ENCODE measurements at places on chromosomes 7 and 10.

DNA sequence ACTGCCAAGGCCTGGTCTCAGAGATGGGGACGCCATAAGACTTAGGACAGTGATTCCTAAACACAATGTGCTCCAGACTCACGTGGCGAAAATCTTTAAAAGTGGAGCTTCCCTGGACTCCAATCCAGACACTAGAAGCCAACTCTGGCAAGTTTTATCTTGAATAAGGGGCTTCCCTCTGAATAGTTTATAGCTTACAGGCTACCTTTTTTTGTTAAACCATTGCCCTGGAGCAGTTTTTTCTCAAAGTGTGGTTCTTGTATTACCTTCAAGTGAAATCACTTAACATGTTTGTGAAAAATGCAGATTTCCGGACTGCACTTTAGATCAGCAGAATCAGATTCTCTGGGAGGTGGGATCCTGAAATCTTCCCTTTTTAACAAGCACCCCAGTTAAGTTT lies 171.7 kb upstream of the PHF14 start:
- no peak for DNase-seq

GRCh38 chr7:157462419-157462771 lies 125.6 kb downstream of the DNAJB6 start:
- DNase-seq: no peak

DNA sequence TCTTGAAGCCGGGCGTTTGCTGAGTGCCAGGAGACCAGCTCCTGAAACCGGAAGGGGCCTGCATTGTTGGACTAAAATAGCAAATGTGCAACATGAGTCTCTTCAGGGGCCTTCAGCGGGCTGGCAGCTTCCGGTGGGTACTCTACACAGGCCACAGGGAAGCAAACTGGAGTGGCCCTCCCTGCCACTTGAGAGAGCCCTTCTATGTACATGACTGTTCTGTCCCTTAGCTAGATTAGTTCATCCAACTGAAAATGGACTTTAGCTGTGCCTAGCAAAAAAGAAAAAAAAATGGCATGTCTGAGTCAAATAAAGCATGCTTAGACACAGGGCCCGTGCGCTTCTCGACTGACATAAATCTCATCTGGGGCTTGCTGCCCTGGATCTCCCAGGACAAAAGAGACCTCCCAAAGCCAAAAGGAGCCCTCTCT lies 115.3 kb upstream of the TCF7L2 start:
- DNase-seq: no peak

DNA sequence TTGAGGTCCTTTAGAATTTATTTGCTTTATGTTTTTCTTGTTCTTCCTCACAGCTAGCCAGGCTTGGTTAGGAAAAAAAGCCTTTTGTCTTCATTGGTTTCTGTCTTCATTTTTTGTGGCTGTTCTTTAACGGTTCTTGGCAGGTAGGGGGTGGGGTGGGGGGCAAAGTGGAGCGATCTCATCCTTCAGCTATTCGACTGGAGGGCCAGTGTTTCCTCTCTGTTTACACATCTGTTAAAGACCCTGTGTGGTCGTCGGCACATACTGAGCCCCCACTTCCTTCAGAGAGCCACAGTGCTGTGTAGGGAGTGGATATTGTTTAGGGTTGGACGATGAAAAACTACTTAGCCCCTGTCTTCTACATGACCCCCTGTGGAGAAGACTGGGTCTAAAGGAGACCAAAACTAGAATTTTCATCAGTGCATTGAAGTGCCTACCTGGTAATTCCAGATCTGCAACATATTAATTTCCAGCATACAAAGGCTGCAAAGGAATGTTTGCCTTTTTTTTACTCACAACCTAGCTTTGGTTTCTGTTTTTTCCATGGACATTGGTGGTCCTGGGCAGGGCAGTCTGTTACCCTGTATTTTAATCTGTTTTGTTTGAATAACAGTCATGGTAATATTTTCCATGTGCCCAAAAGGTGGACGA lies 29.0 kb downstream of the PRPF18 start:
- no peak for DNase-seq

DNA sequence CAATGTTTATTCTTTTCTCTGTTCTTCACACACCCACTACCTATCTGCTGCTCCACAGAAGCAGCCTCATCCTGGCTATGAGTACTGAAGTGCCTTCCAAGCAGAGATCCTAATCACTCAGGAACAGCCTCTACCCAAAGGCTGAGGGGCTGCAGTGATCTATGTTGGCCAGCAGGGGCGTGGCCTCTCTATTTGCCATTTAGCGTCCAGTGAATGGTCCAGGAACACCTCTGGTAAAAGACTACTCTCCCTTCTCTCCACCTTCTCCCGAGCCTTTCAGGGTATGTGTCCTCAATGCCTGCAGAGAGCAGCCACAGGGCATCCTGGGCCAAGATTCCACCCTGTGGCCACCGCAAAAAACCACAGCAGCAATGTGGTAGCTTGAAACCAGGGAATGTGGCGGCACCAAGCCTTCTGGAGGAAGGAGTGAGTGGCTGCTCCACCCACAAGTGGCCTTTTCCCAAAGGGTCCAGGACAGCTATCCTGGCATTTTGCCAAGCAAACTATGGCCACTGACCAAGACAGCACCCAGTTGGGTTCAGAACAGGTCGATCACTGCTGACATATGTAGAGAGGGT lies 70.9 kb downstream of the SYPL1 start:
- DNase-seq: no peak

Data from kidney glomerular epithelial cell (primary cell).